HFFc6 (cell line): ENCODE measurements at places on chromosomes 2 and 18. TPM values are rescaled to one million over a fixed set of nuclear protein-coding genes. Genes with fewer than 3 reads are reported as not detected.

DNA sequence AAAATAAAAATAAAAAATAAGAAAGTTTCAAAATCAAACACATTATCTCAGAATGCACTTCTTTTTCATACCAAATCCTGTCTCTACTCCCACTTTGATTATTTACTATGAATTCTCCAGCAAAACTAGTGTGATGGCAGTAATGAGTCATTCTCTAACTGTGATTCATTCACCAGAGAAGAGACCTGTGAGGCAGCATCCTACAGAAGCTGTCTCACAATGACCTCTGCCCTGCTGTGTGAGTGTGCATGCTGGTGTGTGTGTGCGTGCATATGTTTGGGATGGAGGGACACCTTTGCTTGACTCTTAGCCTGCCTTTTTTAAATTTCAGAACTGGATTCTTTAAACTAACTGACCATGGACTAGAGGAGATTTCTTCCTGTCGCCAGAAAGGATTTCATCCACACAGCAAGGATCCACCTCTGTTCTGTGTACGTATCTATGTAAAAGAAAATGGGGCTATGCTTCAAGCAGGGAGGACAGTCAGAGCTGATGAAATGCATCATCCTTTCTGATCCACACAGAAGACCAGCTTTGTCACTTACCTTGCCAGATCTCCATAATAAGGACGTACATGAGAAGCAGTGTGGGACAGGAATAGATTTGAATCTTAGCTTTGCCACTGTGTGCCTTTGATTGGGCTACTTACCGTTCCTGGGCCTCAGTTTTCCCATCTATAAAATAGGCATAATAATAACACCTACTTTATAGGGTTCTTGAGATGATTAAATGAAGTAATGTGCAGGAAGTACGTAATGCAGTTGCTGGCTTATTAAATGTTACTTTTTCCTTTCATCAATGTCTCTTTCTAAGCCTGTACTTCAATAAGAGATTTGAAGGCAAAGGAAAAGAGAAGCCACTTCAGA lies 31.2 kb downstream of the STAMBP start:
- DNase-seq: peak; percentile 89

- no peak for DNase-seq
These were observed 99.7 kb downstream of the ICA1L start for GRCh38 chr2:202771741-202772460.

GRCh38 chr2:112591413-112591812 lies 7.0 kb downstream of the CHCHD5 start:
- DNase-seq: no peak

DNA sequence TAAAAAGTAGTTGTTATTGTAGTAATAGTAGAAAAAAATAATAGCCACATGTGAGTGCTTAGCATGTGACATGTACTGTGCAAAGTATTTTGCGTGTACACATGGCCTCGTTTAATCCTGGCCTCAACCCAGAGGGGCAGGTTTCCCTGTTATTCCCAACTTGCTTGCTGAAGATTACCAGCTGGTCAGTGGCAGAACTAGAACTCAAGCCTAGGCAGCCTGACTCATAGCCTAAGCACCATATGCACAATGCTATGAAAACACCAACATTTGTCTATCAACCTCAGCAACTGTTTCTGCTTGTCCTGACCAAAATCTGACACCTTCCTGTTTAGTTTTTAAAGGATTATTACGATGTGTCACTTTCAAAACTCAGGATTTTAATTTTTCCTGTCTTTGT lies 234.9 kb upstream of the SMAD7 start:
- no peak for DNase-seq

DNA sequence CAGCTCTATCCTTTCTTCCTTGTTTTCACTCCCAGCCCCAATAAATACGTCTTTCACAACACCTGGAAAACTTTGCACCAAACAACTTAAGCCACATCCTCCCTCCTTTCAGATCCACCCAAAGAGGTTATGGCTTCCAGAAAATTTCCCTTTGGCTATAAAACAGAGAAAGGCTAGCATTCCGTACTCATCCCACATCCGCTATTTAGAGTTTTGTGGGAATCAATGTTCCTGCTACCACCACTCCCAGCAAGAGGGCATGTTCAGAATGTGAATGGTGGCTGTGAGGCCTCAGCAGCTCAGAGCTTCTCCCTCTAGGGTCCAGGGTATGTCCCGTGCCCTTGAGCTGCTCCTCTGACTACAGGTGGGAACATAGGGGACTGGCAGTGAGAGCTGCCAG lies 214.6 kb downstream of the NCK2 start:
- DNase-seq: no peak

- DNase-seq: peak; percentile 81
These were observed 16.2 kb upstream of the BBS5 start for GRCh38 chr2:169462896-169463695.

GRCh38 chr2:41024816-41025215 lies 572.9 kb upstream of the SLC8A1 start:
- no peak for DNase-seq

DNA sequence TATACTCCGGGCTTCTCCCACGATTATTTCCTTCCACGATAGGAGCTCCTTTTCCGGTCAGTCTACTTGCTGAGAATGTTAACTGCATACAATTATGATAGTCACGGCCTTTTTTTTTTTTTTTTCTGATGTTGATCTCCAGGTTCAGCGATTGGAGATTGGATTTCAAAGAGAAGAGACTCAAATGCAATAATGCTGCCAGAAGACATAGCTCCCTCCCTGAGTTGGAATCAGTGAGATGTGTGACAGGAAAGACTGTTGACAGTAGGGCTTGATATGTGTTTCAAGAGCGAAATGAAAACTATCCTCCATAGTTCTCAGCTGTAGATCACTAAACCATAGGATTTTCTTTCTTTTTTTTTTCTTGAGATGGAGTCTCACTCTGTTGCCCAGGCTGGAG lies 47.0 kb downstream of the NPPC start:
- no peak for DNase-seq

Gene ASXL3
- not detected in 3 replicates for total RNA-seq

Gene CYP27A1
- total RNA-seq: 0.26 and 0.29 TPM in 2 replicates

Gene CFAP65
- not detected in 2 replicates for total RNA-seq

Gene WDCP
- total RNA-seq: 12.0 to 18.9 TPM (median 14.7 TPM) in 3 replicates

Gene STARD7
- 167 to 182 TPM (median 172 TPM) in 3 replicates for total RNA-seq

Gene CCDC85A
- total RNA-seq: 24.1 to 40.2 TPM (median 25.7 TPM) in 3 replicates

Gene TGFA
- 0.05 to 0.21 TPM (median 0.20 TPM) in 3 replicates for total RNA-seq

Gene ZNF521
- total RNA-seq: 0.51 and 9.7 TPM in 2 replicates

Gene M1AP
- total RNA-seq: 0.23 TPM in 1 of 2 replicates, not detected in the other

Gene IWS1
- total RNA-seq: 37.8 to 41.8 TPM (median 41.6 TPM) in 3 replicates

Gene TNFRSF11A
- 0.05 TPM in 1 of 3 replicates, not detected in the others for total RNA-seq
